ENCODE measurements at places on chromosomes 16 and 17.

DNA sequence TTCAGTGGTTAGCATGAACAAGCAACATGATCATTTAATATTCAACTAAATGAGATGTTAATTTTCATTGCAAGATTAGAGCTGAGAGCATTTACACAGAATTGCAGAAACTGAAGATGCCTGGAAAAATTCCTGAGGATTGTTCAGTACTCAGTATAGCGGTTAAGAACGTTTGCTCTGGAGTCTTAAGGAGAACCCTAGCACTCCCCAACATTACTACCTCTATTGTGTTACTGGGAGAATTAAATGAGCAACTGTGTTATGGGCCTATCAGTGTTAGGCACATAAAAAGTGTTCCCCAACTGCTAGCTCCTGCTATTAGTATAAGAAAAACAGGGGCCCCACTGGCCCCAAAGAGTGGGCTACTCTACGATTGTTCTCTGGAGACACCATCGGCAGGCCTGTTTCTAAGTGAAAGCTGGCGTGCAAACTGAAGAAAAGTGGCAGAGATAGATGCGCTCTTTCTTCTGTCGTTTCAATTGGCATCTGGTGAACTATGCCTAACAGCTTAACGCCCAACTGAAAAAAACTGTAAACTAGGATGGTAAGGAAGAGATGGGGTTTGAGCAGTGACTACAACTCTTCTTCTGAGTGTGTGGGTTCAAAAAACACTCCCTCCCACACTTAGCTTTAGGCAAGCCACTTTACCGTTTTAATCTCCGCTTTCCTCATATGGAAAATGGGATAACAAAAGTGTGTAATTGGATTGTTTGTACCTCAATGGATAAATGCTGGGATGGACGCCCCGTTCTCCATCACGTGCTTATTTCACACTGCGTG is 1.3 kb downstream of the CDR2 start:
- DNase-seq: no peak

- peak; percentile 53 for DNase-seq
These were observed 106.7 kb upstream of the FOXF1 start for GRCh38 chr16:86403541-86404163.

- no peak for DNase-seq
These were observed 11.6 kb downstream of the WNT9B start for GRCh38 chr17:46862949-46863348.

- DNase-seq: peak; percentile 97
These were observed 192.4 kb downstream of the SEC14L1 start for GRCh38 chr17:77332981-77333685.

- no peak for DNase-seq
These were observed 34.8 kb downstream of the DGKE start for GRCh38 chr17:56868716-56869115.

- no peak for DNase-seq
These were observed 4.7 kb downstream of the DUSP14 start for GRCh38 chr17:37494401-37494831.
